Activated CD4-positive, alpha-beta T cell treated with anti-CD3 and anti-CD28 coated beads for 1 hour (primary cell): ENCODE measurements at places on chromosomes 11 and 22.

- DNase-seq, result no peak
These were observed 31.0 kb upstream of the ACCSL start for GRCh38 chr11:44016546-44017442.

DNA sequence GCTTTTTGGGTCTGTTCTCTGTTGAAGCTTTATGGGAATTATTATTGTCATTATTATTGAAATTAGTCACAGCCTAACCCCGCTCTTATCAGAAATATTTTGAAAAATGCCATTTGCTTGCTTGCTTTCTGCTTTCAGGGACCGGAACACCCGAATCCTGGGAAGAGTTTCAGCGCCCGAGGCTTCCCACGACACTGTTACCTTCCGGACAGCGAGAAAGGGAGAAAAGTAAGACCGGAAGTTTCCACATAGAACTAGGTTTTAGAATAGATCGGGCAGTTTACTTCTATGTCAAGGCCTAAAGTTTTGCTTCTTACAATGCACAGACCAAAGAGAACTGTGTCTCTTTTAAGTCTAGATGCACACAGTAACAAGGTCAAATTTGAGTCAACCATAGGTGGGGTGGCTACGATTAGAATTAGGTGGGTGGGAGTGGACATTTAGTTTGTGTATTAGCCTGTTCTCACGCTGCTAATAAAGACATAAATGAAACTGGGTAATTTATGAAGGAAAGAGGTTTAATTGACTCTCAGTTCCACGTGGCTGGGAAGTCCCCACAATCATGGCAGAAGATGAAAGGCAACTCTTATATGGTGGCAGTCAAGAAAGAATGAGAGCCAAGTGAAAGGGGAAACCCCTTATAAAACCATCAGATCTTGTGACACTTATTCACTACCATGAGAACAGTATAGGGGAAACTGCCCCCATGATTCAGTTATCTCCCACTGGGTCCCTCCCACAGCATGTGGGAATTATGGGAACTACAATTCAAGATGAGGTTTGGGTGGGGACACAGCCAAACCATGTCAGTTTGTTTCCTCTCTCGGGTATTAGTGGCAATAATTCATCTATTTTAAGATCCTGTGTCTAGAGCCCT is 12.9 kb downstream of the MPEG1 start:
- no peak for DNase-seq

DNA sequence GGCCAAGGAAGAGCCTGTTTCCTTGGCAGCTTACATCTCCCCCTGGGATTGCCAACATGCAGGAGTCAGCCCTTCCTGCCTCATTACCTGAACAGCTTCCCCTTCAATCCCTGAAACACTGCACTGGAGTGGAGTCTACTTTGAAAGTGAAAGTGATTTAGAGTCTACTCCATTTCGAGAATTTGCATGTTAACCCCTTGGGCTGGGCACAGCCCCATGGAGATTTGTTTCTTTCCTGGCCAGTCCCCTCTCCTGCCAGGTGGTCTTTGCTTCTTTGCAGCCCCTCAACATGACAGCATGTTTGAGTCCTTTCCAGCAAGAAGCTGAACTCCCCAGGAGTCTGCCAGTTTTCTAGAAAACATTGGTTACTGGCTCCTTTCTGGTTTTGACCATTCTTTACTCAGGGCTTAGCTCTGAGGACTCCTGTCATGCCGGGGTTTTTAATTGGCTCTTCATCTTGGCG is 59.9 kb downstream of the TRAF6 start:
- no peak for DNase-seq

DNA sequence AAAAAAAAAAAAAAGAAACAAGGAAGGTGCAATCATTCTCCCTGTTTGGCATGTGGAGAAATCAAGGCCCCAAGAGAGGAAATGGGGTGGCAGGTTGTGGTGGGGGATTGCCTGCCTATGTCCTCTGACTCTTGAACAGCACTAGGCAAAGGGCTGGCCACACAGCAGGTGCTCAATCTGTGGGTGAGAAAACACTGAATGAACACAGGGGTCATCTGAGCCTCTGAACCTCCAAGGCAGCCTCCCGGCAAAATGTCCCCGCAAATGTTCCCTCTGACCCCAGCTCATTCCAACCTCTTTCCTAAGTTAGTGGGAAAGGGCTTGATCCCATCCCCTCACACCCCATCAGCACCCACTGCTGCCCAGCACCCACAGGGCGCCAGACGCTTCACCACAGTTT is 4.6 kb downstream of the PLA2G6 start:
- DNase-seq, result no peak

GRCh38 chr11:45755281-45755859 is 49.6 kb upstream of the SLC35C1 start:
- no peak for DNase-seq

DNA sequence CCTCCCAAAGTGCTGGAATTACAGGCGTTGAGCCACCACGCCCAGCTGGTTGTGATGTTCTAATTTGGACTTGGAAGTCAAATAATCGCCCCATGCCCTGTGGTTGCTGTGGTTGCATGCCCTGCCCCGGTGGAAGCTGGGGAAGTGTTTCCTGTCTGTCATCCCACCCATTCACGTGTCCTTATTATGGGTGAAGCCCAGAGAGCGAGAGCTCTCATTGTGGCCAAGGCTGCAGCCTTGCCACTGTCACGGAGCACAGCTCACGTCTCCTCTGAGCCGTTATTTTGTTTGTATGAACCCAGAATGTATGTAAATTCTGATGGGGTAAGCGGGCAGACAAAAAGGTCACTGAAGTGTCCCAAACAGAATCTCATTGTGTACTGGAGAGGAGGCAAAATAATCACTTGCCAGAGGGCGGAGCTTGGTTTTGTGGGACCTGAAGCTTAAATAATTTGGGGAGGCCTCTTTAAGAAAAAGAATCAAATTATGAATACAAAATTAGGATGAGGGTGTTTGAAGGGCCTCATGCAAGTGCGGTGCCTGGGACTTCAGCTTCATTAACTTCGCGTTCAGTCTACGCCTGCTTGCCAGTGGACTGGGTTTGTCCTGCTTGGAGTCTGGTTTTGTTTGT is 25.8 kb upstream of the TREH start:
- DNase-seq, result no peak

DNA sequence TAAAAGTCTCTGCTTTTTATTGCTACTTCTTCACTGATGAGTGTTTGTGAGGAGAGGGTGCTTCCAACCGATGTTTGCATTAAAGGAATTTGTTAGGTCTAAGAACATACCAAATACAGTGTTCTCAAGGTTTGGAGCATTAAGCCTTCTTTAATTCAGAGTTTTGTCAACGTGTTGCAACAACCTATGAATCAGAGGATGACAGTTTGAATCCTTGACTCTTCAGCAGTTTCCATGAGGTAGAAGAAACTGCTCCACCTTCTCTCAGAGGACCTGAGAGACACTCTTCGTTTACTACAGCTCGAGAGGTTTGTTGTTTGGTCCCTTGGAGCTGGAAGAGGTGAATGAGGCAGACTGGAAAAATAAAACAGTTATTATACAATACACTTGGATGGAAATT is 55.7 kb downstream of the NCAM1 start:
- DNase-seq, result no peak

- DNase-seq, result no peak
These were observed 10.9 kb downstream of the LMO2 start for GRCh38 chr11:33880979-33881378.

- DNase-seq, result no peak
These were observed 70.4 kb upstream of the KCNQ1OT1 start for GRCh38 chr11:2770096-2770751.

DNA sequence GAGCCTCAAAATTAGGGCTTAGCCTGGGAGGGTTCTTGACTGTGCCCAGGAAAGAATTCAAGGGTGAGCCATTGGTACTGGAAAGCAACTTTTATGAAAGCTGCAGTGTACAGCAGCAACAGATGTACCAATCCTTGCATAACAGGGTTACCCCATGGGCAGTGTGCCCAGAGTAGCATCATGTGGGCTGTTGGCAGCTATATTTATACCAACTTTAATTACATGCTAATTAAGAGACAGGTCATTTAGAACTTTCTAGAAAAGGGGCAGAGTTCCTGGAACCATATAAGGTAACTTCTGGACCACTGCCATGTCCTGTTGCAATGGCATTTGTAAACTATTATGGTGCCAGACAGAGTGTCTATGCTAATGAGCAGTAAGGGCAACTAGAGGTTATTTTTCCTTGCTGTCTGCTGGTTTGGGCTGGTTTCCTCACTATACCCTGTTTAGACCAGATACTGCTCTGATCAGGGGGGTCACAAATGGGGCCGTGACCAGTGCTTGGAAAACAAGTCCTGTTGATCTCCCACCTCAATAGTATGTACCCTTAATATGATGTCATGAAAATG is 1120.5 kb upstream of the RAG2 start:
- DNase-seq, result no peak

DNA sequence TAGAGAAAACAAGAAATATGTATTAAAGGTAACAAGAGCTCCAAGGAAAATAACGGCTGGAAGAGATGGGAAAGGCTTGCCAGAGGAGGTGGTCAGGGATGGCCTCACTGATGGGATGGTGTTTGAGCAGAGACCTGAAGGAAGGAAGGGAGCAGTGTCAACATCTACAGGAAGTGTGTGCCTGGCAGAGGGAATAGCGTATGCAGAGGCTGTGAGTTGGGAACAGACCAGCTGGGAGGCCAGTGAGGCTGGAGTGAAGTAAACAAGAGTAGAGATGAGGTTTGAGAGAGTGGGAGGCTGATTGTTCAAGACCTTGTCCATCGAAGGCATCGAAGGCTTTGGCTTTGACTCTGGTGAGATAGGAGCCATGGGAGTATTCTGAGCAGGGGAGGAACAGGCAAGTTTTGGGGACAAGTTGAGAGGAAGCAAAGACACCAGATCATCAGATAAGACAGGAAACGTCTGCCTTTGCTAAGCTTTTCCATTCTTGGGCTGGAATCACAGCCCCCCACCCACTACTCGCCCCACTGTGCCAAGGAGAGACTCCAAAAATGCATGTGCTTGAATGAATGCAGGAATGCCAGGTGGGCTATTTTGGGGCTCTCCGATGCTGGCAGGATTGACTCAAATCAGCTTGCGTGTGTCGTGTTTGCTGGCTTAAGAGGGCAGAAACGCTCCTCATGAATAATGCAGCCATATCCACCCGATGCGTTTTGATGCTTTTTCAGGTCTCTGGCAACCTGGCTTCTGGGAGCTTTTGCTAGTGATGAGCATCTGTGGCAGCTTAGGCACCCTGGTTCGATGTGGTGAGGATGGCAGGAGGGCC is 7.2 kb downstream of the SGSM1 start:
- DNase-seq, result no peak

- no peak for DNase-seq
These were observed 7.4 kb downstream of the FADS3 start for GRCh38 chr11:61883947-61884346.

GRCh38 chr11:6251120-6251733 is 8.4 kb upstream of the CCKBR start:
- no peak for DNase-seq

GRCh38 chr11:70948398-70948797 is 304.0 kb downstream of the SHANK2 start:
- DNase-seq, result no peak

DNA sequence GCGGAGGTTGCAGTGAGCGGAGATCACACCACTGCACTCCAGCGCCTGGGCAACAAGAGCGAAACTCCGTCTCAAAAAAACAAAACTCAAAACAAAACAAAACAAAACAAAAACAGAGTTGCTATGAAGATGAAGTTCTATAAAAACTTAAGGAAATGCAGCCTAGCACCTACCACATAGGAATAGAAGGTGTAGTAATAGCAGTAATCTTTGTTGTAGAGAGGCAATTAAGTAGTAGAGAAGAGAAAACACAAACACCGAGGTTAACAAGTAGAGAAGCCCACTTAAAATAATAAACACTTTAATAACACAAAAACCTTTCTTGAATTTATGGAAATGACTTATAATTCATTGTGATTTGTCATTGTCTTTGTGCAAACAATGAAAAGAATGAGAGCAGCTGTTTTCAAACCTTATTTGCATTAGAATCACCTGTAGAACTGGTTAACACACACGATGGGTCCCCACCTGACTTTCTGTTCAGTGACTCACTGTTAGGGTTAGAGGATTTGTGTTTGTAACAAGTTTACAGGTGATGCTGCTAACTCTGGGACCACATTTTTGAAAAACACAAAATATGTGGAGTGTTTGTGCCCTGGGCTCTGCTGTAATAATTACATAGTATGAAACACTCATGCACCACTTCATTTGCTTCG is 43.1 kb downstream of the TYR start:
- DNase-seq, result no peak

- no peak for DNase-seq
These were observed 55.7 kb upstream of the EIF3D start for GRCh38 chr22:36584666-36585065.

GRCh38 chr11:108669286-108669685 is 4.4 kb downstream of the DDX10 start:
- DNase-seq, result no peak

- DNase-seq, result no peak
These were observed 38.2 kb downstream of the ZNRF3 start for GRCh38 chr22:28921585-28921879.

- no peak for DNase-seq
These were observed 141.4 kb downstream of the PARVA start for GRCh38 chr11:12518606-12519385.

DNA sequence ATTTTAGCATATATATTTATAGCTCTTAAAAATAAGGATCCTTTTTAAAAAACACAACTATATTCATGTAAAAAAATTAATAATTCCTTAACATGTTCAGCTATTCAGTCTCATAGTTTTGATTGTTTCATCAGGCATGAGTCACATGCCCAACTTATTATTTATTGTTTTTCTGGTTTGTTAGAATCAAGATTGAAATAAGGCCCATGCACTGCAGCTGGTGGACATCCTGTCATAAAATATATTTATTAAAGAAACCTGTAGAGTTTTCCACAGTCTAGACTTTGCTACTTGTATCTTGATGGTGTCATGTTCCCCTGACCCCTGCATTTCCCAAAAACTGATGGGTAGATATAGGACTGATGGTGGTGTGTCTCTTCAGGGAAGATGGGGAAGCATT is 77.4 kb downstream of the PARVA start:
- DNase-seq, result no peak

DNA sequence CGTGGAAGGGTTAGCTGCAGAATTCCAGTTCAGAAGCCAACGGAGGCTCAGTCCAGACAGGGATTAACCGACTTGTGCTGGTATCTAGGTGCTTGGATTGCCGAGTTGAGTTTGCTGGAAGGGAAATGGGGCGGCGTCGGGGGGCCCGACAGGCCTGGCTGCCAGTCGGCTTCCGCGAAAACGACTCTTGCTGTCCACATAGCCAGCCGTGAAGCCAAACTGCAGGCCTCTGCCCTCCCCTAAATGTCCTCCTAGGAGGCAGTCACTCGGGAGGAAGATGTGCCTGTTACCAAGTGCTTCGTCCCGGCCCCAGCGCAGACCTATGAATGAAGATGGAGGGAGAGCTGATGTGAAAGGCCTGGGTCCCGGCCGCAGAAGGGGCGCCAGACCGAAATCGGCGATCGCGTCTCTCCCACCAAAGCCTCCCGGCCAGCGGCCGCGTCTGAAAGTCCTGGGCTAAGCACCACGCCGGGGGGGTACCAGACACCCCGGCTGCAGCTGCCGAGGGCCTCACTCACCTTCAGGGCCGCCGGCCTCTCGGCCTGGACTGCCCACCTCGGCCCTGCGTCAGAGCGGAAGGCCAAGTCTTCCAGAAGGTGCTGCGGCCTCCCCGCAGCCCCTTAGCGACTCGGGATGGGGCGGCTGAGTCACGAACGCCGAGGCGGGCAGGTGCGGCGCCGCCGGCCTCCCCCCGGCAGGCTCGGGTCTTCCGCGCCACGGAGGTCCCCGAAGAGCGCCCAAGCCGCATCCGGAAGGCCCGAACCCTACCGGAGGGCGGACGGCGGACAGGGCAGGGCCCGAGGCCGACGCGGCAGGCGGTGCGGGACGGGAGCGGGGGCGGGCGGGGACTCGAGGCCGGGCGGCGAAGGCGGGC is 7.5 kb downstream of the DPAGT1 start:
- DNase-seq, result peak; percentile 45
